ENCODE measurements at places on chromosomes 16 and 17. TPM values are rescaled to one million over a fixed set of nuclear protein-coding genes. Genes with fewer than 3 reads are reported as not detected.

RARA gene
- total RNA-seq, result 25.4 TPM

HYDIN gene
- not detected for total RNA-seq

COIL gene
- total RNA-seq, result 23.2 TPM

SEPTIN12 gene
- total RNA-seq, result not detected

SALL1 gene
- total RNA-seq, result 24.8 TPM

NGFR gene
- total RNA-seq, result 60.6 TPM

TEKT3 gene
- not detected for total RNA-seq

EIF3C gene
- 839 TPM for total RNA-seq

SLC7A6 gene
- 43.6 TPM for total RNA-seq

MRPL45 gene
- total RNA-seq, result 34.4 TPM

HEATR9 gene
- total RNA-seq, result not detected

DNA sequence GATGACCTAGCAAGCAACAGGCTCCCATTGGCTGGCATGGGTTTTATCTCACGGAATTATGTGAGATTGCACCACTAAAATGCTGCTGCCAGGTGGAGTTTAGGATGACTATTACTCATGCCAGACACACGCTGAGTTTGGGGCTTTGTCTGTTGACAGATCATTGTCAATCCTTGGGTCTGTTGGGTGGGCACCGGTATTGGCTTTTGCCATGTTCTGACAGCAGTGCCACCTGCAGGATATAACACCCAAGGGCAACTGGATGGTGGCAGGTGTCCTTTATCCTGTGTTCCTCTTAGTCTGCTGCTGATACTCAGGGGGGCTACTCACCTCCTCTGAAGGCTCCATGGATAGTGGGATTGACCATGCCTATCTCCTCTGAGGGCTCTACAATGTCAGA is 221.6 kb upstream of the DYNLRB2 start:
- no peak overlapping the region for H3K4me3 ChIP-seq
- no peaks in the 10 kb centered on the region for H3K36me3 ChIP-seq
- no peaks in the 10 kb centered on the region for H3K4me1 ChIP-seq

- no peaks in the 10 kb centered on the region for H3K36me3 ChIP-seq
- H3K27ac ChIP-seq, result no peak overlapping the region
- no peaks in the 10 kb centered on the region for H3K27me3 ChIP-seq
- peak overlapping the region; percentile 85 for H3K4me3 ChIP-seq
- no peak for DNase-seq
These were observed 1.2 kb downstream of the B9D1 start for GRCh38 chr17:19361326-19361725.

DNA sequence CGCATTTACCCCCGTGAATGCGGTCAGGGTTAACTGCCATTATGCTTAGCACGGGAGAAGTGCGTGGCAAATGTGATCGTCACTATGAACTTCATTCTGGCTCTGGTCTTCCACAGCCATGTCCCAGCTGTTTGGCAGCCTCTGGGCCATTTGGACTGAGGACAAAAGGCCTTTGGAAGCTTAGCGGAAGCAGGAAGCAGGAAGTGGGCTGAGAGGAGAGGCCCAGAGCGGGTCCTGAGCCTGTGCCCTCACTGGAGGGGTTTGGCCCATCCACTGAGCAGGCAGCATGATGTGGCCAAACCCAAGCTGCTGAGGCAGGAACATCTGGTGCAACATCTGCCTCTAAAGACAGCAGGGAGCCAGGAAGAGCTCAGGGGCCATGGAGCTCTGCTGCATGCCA is 345.9 kb downstream of the C16orf95 start:
- no peaks in the 10 kb centered on the region for H3K4me1 ChIP-seq
- no peak for DNase-seq
- no peaks in the 10 kb centered on the region for H3K27me3 ChIP-seq
- H3K36me3 ChIP-seq, result no peaks in the 10 kb centered on the region

GRCh38 chr17:80254396-80255251 is 6.0 kb upstream of the RNF213 start:
- H3K4me1 ChIP-seq, result peaks cover 11% of the 10 kb centered on the region
- peak overlapping the region; percentile 56 for H3K27ac ChIP-seq
- H3K27me3 ChIP-seq, result no peaks in the 10 kb centered on the region

DNA sequence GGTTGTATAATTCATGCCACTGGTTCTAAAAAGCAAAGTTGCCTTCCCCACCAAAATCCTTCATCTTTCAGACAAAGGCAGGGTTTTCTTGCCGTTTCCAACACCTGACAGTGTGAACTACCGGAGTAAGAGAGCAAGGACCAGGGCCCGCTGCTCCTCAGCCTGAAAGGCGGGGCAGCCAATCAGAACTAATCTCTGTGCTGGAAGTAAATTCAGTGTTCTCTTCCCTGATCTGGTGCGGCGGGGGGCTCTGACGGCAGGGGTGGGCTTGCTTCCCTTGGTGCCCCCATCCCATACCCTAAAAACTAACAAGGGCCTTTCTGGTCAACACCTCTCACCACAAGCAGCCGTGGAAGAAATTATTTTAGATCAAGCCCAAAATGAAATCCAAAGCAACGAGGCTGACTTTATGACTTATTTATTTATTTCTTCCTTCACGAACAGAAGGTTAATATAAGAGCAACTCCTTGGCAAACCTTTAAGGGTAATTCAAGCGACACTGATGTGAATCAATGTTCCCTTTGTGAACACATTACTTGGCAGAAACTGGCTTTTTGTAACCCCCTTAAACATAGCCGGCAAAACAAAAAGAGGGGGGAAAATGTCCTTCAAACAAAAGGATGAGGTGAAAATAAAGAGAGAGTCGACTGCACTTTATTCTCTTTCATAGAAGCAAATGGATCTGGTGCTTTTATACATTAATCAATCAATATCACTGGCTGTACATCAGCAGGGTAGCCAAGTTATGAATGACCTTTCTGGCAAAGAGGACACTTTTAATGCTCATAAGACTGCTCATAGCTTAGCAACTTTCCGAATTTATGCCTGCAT is 189.9 kb downstream of the ZFHX3 start:
- no peaks in the 10 kb centered on the region for H3K36me3 ChIP-seq
- no peak overlapping the region for H3K4me3 ChIP-seq
- DNase-seq, result no peak
- H3K27ac ChIP-seq, result no peak overlapping the region

- H3K36me3 ChIP-seq, result no peaks in the 10 kb centered on the region
- DNase-seq, result no peak
- no peaks in the 10 kb centered on the region for H3K4me1 ChIP-seq
- H3K27ac ChIP-seq, result no peak overlapping the region
- peaks cover 87% of the 10 kb centered on the region for H3K27me3 ChIP-seq
These were observed 279 bp downstream of the HNF1B start for GRCh38 chr17:37744633-37744927.

DNA sequence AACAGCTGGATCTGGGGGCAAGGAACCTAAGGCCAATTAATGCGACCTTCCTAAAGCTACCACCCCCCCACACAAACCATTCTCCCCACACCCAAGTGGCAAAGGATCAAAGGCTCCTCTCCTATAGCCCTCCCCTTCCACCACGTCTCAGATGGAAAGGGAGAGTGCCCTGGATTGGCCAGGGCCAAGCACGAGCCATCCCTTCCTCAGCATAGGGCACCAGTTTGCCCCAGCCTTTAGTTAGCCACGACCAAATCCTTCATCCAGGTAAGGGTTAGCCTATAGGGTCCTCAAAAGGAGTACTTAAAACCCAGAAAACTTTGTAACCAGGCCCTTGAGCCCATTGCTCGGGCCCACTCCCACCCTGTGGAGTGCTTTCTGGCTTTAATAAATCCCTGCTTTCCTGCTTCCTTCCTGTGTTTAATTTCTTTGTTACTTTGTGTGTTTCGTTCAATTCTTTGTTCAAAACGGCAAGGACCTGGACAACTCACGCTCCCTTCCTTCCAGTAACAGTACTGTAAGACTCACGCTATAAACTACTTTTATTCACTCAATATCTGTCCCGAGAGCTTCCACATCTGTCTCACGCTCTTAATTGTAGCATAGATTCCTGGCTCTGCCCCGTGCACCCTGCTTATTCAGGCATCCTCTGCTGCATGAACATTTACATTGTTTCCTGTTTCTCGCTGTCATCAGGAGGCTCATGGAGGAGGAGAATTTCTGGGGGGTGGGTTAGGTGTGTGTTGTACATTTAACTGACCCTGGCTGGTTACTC is 62.3 kb downstream of the TNFRSF13B start:
- H3K36me3 ChIP-seq, result no peaks in the 10 kb centered on the region
- no peaks in the 10 kb centered on the region for H3K27me3 ChIP-seq
- no peak overlapping the region for H3K4me3 ChIP-seq
- no peak overlapping the region for H3K27ac ChIP-seq
- DNase-seq, result peak; percentile 23

- H3K27me3 ChIP-seq, result no peaks in the 10 kb centered on the region
- H3K4me3 ChIP-seq, result no peak overlapping the region
- no peaks in the 10 kb centered on the region for H3K36me3 ChIP-seq
- H3K27ac ChIP-seq, result no peak overlapping the region
These were observed 1.7 kb upstream of the PRSS21 start for GRCh38 chr16:2815299-2815771.

GRCh38 chr17:74288785-74289184 is 14.8 kb downstream of the DNAI2 start:
- H3K27me3 ChIP-seq, result no peaks in the 10 kb centered on the region
- no peak overlapping the region for H3K27ac ChIP-seq
- H3K36me3 ChIP-seq, result no peaks in the 10 kb centered on the region

- peak; percentile 11 for DNase-seq
- H3K4me3 ChIP-seq, result no peak overlapping the region
- no peak overlapping the region for H3K27ac ChIP-seq
These were observed 28.0 kb upstream of the CDH13 start for GRCh38 chr16:82598771-82599170.

- no peaks in the 10 kb centered on the region for H3K27me3 ChIP-seq
- no peak for DNase-seq
- no peak overlapping the region for H3K4me3 ChIP-seq
- no peaks in the 10 kb centered on the region for H3K36me3 ChIP-seq
These were observed 7.7 kb upstream of the TMEM92 start for GRCh38 chr17:50266384-50267073.

- H3K4me1 ChIP-seq, result no peaks in the 10 kb centered on the region
- H3K36me3 ChIP-seq, result no peaks in the 10 kb centered on the region
- no peak overlapping the region for H3K4me3 ChIP-seq
- DNase-seq, result no peak
- peaks cover 20% of the 10 kb centered on the region for H3K27me3 ChIP-seq
These were observed 210.8 kb downstream of the CNTNAP4 start for GRCh38 chr16:76488065-76488417.

- H3K36me3 ChIP-seq, result no peaks in the 10 kb centered on the region
- DNase-seq, result no peak
- no peaks in the 10 kb centered on the region for H3K27me3 ChIP-seq
- H3K4me3 ChIP-seq, result no peak overlapping the region
- no peak overlapping the region for H3K27ac ChIP-seq
These were observed 5.6 kb downstream of the GLIS2 start for GRCh38 chr16:4321286-4322120.

GRCh38 chr17:78173097-78173715 is 4.8 kb downstream of the SYNGR2 start:
- peaks cover 22% of the 10 kb centered on the region for H3K36me3 ChIP-seq
- H3K4me3 ChIP-seq, result no peak overlapping the region
- H3K27me3 ChIP-seq, result no peaks in the 10 kb centered on the region
- H3K4me1 ChIP-seq, result peaks cover 8% of the 10 kb centered on the region
- H3K27ac ChIP-seq, result no peak overlapping the region
- no peak for DNase-seq

GRCh38 chr16:21702276-21702675 is 38.5 kb downstream of the OTOA start:
- H3K27me3 ChIP-seq, result no peaks in the 10 kb centered on the region
- H3K4me1 ChIP-seq, result no peaks in the 10 kb centered on the region
- DNase-seq, result no peak
- no peaks in the 10 kb centered on the region for H3K36me3 ChIP-seq
- no peak overlapping the region for H3K4me3 ChIP-seq
- H3K27ac ChIP-seq, result no peak overlapping the region

DNA sequence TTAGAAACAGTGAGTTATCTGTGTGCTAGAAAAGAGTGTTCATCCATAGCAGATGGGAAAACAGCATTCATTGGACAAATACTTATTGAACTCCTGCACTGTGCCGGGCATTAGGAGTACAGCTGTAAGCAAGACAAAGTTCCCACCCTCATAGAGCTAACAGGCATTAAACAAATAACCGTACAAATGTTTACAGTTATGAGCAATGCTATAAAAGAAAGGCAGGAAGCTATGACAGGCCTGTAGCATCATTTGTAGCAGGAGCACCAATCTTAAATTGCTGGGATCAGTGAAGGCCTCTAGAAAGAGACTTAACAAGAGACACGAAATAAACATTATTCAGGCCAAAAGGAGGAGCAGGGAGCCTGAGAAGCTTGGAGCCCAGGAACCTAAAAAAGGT is 15.6 kb downstream of the SDR42E1 start:
- DNase-seq, result no peak
- H3K36me3 ChIP-seq, result no peaks in the 10 kb centered on the region
- H3K27ac ChIP-seq, result no peak overlapping the region
- no peaks in the 10 kb centered on the region for H3K4me1 ChIP-seq

GRCh38 chr17:50079334-50080095 is 15.6 kb upstream of the PDK2 start:
- no peaks in the 10 kb centered on the region for H3K27me3 ChIP-seq
- DNase-seq, result peak; percentile 61
- no peak overlapping the region for H3K27ac ChIP-seq
- no peak overlapping the region for H3K4me3 ChIP-seq
- no peaks in the 10 kb centered on the region for H3K36me3 ChIP-seq

DNA sequence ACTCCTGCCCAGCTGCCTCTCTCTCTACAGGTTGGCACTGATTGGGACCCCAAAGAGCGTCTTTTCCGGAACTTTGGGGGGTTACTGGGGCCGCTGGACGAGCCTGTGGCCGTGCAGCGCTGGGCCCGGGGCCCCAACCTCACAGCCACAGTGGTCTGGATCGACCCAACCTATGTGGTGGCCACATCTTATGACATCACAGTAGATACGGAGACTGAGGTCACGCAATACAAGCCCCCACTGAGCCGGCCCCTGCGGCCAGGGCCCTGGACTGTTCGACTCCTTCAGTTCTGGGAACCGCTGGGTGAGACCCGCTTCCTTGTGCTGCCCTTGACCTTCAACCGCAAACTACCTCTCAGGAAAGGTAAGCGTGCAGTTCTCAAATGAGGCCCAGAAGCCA is 12.3 kb downstream of the XYLT2 start:
- DNase-seq, result no peak
- no peak overlapping the region for H3K4me3 ChIP-seq
- H3K4me1 ChIP-seq, result no peaks in the 10 kb centered on the region
- H3K36me3 ChIP-seq, result peaks cover 39% of the 10 kb centered on the region
- no peaks in the 10 kb centered on the region for H3K27me3 ChIP-seq
- H3K27ac ChIP-seq, result no peak overlapping the region

GRCh38 chr16:17461951-17462729 is 8.6 kb downstream of the XYLT1 start:
- no peak overlapping the region for H3K4me3 ChIP-seq
- no peak for DNase-seq
- H3K27me3 ChIP-seq, result no peaks in the 10 kb centered on the region
- H3K4me1 ChIP-seq, result no peaks in the 10 kb centered on the region
- H3K27ac ChIP-seq, result no peak overlapping the region
- no peaks in the 10 kb centered on the region for H3K36me3 ChIP-seq

- H3K4me3 ChIP-seq, result no peak overlapping the region
- no peak overlapping the region for H3K27ac ChIP-seq
These were observed 22.1 kb downstream of the FCSK start for GRCh38 chr16:70476272-70477020.
